CD8-positive, alpha-beta T cell (primary cell): ENCODE measurements at places on chromosomes 4 and X.

DNA sequence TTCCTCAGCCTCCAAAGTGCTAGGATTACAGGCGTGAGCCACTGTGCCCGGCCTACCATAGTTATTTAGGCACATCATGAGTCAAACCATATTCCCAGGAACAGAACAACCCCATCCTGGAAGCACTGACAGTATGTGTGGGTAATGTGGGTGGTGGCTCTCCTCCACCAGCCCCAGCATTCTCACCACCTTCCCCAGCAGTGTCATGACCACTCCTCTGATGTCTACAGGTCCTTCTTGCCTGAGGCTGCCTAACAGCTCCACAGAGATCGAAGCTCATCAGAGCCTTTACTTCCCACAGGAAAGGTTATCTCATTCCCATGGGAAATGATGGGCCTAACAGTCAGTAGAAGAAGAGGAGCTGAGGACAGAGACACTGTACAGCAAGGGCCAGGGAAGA lies 129.5 kb upstream of the GPC4 start:
- no peak for DNase-seq

GRCh38 chrX:130726661-130727060 lies 176.3 kb downstream of the ENOX2 start:
- DNase-seq = no peak

DNA sequence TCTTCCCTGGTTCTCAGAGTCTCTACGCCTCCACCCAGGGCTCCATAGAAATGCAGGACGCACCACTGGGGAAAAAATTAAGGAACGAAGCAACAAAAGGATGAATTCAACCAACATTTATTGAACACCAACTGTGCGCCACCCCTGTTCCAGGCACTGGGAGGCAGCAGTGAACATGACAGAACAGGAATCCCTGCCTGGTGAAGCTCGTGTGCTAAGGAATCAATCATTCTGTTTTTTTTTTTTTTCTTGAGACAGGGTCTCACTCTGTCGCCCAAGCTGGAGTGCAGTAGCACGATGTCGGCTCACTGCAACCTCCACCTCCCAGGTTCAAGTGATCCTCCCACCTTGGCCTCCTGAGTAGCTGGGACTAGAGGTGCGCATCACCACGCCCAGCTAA lies 1.9 kb upstream of the FTSJ1 start:
- no peak for DNase-seq

- no peak for DNase-seq
Observed at GRCh38 chr4:169604131-169604900, 8.1 kb downstream of the NEK1 start.

DNA sequence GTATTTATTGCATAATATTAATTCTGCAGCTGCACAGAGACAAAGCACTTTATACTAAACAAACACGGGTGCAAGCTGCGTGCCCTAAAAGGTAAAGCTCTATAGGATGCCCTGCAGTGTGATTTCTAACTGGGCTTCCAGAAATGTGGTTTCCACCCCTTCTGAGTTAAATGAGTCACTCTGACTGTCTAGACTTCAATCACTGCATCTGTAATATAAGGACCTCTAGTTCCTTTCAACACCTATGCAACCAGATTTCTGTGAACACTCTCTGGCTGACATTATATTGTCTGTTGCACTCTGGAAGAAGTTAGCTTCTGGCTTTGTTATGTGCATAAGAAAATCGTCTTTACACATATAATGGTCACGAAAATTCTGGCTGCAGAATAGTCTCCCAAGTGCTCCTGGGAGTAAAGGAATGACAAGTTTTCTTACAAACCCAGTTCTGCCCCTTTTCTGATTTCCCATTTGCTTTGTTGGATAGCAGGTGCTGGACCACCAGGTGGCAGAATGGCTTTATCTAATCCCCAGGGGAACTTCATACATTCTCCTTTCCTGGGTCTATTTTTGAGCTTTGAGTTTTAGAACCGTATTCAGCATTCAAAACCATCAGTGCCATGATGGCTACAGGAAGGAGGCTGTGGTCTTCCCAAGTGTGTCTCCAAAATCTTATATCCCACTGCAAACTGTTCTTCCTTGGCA lies 842.2 kb downstream of the STIM2 start:
- no peak for DNase-seq

- no peak for DNase-seq
Observed at GRCh38 chr4:126271292-126271691, 956.5 kb downstream of the FAT4 start.

DNA sequence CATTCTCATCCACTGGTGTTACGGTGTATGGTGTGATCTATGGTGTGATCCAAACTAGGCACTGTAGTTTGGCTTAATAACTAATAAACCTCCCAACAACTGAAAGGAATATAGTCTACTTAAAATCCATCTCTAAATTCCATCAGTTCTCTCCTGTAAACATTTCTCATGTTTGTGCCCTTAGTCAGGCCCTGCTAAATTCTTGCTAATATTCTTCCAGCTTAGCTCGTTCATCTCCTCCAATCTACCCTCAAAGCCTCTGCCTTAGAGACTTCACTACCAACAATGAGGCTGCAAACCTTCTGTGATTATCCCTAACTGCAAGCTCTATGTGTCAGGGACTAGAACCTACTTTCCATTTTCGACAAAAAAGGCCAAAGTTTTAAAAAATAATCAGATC lies 28.1 kb downstream of the ZAR1 start:
- DNase-seq = no peak

DNA sequence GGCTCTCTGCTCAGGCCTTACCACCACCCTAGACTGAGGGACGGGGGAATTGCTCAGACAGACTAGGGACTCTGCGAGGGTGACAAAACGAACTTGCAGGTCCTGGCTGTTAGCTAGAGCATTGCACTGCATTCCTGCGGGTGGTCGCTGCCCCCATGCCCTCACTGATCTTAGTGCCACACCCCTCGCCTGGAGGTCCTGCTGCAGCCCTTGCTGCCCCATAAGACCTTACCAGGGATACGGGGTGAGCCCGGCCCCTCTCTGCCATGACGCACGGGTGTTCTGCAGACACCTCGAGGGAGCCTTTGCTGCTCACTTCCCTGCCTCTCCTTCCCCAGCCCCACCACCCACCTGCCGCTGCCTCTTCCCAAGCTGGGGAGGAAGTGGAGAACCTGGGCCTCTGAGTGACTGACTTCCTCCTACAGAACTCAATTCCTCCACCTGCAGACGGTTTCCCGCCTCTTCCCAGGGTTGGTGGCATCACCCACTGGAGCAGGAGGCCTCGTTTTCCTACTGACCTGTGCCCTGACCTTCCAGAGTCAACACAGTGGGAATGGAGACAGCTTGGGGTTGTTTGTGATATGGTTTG lies 19.8 kb upstream of the TBC1D14 start:
- DNase-seq = no peak
